ENCODE measurements at places on chromosomes 12 and 14.

GRCh38 chr14:53528185-53528671 is 375.1 kb upstream of the DDHD1 start:
- DNase-seq = peak; percentile 63

DNA sequence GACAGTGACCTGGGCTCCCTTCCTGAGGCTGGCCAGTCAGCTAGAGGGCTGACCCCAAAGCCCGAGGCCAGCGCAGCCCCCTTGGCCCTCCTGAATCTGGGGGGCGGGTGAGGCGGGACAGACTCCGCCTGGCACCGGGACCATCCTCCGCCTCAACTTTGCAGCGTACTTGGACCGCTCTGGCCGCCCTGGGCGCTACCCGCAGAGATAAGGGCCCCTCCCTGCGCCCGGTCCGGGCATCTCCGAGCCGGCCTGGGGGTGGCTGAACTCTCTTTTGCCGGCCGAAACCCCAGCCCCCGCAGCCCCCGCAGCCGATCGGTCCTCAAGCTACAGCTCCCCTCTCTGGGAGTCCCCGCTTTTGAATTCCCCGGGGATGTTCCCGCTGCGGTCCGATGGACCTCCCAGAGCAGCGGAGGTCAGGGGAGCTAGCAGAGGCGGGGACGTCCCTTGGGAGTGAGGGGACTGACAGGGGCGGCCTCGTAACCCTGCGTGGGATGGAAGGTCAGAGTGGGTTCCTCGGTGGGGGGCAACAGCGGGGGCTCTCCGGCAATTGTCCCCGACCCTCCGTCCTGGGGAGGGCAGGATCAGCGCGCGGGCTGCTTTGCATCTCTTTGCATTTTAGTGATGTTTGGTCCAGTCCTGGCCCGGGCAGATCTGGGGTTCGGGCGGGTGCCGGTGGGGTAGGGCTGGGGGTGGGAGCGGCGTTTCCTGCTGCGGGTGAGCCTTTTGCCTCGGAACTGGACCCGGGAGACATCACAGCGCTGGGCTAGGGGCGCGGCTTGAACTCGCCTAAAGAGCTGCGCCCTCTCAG is at the start of gene CRIP1:
Gene CRIP1 (plus strand): TSS at position 724 of the 811 bp plus-strand sequence. CDS start 374 bp downstream, outside the sequence.
- DNase-seq = no peak

GRCh38 chr14:64860039-64860438 is 19.7 kb downstream of the SPTB start:
- no peak for DNase-seq

DNA sequence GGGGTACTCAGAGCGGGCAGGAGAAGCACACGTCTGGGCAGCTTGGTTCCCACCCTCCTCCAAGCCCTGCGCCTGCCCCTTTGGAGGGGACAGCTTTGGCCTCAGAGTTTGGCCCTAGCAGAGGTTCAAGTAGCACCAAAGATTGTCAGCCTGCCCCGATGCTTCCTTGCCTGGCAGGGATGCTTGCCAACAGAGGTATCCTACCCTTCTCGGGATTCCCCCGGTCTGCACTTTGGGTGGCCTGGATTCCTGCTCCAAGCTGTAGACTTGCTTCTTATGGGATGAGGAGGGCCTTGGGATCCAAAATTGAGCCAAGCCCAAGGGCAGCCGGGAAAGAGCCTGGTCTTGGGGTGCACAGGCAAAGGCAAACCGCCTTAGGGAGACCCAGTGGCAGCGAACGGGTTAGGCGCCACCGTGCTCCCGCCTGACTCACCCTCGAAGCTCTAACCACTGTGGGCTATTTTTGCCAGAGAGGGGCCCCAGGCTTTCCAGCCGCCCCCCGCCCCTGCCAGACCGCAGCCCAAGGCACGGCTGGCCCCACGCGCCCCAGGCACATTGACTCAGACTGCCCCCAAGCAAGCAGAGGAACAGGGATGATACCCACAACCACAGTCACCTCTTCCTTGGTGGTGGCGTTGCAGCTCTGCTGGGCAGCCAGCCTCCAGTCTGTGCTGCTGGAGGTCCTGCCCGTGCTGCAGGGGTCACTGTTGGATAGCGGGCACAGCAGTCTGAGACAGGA is 847 bp upstream of the WNT10B start:
- DNase-seq = no peak

DNA sequence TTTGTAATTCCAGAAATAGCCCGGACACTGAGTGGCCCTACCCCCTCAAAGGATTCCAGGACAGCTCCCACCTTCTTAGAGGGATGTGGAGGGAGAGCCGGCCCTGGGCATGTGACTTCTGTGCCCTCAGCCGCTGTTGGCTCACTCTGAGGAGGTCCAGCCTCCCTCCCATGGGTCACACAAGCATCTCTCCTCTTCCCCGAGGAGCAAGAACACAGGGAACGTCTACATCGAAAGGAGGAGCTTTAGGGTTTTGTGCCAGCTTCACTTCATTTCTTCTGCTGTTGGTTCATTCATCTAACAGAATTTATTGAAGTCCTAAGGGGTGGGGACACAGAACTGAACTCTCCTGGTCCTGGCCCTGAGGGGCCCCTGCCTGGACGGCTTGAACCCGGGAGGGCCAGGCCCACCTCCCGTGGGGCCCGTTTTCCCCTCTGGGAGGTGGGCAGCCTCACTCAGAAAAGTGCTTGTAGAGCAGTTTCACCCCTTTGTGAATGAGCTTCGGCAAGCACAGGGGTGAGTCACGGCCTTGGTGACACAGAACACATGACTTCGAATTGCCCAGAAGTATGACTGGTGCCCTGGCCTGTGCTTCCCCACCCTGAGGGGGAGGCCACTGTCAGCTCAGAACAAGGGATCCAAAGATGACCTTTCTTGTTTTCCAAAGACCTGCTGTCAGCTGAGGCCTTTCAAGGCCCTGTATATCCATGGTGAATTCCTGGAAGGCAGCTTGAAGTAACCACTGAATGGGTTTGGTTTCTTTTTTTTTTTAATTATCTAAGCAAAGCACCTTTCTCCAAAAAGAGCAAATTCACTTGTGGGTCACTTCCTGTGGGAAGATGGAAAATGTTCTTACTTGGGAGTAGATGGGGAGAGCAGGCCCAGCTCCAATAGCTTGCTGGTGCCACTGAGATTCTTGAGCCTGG is 39.2 kb downstream of the NFKBIA start:
- DNase-seq = peak; percentile 93

DNA sequence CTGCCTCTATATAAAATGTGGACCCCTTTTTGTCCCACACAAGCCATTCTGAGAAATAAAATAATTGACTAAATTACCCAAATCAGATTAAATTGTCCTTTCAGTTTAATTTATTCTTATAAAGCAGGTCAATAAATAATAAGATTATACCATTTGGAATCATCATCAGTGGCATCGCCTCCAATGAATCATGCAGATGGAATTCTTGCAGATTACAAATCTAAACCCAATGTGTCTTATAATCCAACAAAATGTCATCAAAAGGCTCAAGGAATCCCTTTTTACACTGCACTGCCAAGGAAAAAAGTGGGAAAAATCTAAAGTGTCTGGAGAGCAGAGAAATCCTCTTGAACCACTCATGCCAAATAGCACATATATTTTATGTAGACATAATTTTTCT is 138.2 kb upstream of the TSPAN8 start:
- DNase-seq = peak; percentile 23

GRCh38 chr14:74572726-74573301 is 39.2 kb downstream of the LTBP2 start:
- DNase-seq = peak; percentile 51

DNA sequence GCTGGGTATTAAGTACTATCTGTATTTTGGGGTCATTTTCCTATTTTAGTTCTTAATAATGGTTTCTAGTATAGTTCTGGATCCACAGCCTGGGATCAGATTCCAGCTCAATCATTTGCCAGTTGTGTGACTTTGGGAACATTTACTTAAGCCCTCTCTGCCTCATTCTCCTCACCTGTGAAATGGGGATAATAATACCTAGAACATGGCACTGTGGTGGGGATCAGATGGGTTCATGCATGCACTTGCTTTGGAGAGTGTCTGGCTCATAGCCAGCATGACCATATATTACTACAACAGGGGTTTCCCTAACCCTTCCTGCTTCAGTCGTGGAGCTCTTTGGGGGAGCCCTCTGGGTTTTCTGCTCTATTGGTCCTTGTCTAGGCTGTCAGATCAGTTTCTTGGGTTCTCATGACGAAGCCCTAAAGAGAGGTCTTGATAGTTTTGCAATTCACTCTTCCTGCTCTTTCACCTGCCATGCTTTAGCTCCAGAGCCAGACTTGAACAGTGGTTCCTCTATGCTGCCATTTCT is 34.1 kb upstream of the SMOC1 start:
- DNase-seq = no peak

Measured in fibroblast of mammary gland (primary cell).